ENCODE measurements at places on chromosomes 6 and 20.

DNA sequence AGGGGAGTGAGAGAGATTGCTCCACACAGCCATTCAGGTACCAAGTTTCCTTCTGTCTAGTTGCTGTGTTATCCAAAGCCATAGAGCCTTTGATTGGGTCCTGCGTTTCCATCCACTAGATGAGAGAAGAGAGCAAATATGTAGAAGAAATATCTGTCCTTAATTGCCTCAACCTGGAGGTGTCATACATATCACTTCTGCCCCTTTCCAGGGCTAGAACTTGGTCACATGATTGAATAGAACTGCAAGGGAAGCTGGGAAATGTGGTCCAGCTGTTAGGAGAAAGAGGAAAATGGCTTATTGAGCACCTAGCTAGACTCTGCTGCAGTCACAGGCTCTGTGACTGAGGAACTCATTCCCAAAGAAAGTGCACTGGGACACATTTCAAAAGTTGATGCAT lies 115.6 kb upstream of the JAG1 start:
- DNase-seq = no peak

DNA sequence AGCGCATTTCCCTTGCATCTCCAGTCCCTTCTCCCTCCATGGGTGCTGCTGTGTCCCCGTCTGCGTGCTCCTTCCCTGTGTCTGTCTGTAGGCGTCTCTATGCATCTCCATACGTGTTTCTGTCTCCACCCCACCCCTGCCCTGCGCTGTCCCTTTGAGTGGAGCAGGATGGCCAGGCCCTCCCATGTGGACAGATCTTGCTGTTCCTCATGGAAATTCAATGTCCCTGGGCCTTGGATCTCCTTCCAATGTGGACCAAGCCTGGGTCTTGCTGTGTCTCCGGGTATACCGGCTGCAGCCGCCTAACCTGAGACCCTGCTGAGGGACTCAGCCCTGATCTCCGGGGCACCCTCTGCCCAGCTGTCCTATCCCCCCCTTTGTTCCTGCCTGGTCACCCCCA lies 172.7 kb downstream of the BMP7 start:
- no peak for DNase-seq

GRCh38 chr6:137269347-137269746 lies 50.2 kb upstream of the IFNGR1 start:
- DNase-seq = no peak

DNA sequence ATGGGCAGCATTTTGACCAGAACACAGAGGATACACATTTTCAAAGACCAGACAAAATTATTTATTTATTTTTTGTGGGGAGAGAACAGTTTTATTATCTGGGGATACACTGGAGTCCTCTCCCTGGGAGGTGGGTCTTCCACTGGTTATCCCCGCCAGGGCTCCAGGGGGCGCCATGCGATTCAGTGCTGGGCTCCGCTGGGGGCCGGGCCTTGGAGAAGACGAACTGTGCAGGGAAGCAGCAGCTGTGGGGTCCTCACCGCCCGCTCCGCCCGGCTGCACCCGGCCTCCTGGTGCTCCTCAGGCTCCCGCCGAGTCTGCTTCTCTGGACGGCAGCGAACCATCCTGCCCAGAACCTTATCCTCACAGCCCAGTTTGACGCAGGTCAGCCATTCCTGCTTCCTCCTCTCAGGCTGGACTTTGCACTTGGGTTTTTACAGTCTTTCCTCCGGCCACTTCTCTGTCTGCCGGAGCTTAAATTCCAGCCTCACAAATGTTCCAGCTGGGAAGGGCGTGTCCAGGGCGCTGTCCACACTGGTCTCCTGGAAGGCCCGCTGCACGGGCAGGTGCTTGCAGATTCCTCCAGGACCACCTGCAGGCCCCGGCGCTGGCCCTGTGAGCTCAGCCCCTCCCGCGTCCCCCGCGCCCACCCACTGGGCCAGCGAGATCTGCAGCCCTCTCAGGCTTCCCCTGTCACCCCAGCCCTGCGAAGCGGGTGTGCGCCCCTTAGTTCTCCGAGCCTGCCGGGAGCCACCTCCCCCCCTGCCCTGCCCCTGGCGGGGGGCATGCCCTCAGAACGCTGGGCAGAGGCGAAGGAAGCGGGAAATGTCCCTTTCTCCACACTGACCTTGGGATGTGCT lies 1830.0 kb upstream of the DEFB115 start:
- no peak for DNase-seq

GRCh38 chr6:41811095-41811494 lies 23.6 kb downstream of the TOMM6 start:
- no peak for DNase-seq
